ENCODE measurements at places on chromosomes 6 and 20.

GRCh38 chr6:142048593-142048980 lies 84.1 kb upstream of the GJE1 start:
- no peak for DNase-seq

GRCh38 chr6:115071962-115072361 lies 729.1 kb upstream of the HS3ST5 start:
- no peak for DNase-seq

DNA sequence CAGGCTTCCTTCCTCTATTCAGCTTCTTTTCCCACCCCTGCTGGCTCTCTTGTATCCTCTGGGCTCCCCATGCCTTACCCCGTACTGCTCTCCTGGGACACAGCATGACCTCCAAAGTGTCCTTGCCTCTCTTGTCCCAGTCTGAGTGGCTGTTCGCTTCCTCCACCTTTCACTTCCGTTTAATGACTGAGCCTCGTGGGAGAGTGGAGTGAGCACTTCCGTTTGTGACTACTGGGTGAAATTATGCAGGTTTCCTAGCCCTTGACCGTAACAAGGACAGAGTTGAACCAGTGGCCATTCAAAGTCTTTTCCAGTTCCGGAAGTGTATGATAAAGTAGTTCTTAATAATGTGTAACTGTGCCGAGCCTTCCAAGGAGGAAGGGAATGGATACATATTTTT lies 109.2 kb downstream of the ARID1B start:
- no peak for DNase-seq

- no peak for DNase-seq
These were observed 88.8 kb upstream of the NFATC2 start for GRCh38 chr20:51631011-51631950.

GRCh38 chr6:126786262-126786661 lies 332.2 kb upstream of the RSPO3 start:
- no peak for DNase-seq

- DNase-seq, result no peak
These were observed 107.4 kb upstream of the RIPOR2 start for GRCh38 chr6:25042984-25043725.

DNA sequence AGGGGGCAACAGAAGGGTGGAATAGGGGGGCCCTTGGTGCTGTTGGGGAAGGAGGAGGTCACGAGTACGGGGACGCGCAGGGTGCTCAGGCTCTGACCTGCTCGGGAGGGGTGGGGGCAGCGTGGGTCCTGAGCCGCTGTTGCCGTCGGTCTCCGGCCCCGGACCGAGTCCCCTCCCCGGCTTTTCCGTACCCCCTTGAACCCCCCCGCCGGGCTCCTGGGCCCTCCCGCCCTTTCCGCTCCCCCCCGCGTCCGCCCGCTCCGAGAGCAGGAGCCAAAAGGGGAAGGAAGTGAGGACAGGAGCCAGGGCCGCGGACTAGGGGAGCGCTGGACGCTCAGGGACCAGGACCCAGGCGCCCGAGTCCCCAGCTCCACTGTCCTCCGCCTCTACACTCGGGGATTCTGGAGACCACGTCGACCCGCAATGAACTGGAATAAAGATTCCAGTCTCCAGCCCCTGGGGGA lies at the start of gene RGL2:
RGL2 (minus strand) TSS at position 170 of the 464 bp plus-strand sequence. CDS start 332 bp downstream, outside the sequence.
- DNase-seq, result no peak

GRCh38 chr6:56795466-56796195 lies 152.9 kb upstream of the DST start:
- DNase-seq, result no peak

- no peak for DNase-seq
These were observed 64.0 kb downstream of the MAP3K5 start for GRCh38 chr6:136728033-136728939.

- DNase-seq, result no peak
These were observed 198.8 kb downstream of the EYA2 start for GRCh38 chr20:47093320-47093966.

DNA sequence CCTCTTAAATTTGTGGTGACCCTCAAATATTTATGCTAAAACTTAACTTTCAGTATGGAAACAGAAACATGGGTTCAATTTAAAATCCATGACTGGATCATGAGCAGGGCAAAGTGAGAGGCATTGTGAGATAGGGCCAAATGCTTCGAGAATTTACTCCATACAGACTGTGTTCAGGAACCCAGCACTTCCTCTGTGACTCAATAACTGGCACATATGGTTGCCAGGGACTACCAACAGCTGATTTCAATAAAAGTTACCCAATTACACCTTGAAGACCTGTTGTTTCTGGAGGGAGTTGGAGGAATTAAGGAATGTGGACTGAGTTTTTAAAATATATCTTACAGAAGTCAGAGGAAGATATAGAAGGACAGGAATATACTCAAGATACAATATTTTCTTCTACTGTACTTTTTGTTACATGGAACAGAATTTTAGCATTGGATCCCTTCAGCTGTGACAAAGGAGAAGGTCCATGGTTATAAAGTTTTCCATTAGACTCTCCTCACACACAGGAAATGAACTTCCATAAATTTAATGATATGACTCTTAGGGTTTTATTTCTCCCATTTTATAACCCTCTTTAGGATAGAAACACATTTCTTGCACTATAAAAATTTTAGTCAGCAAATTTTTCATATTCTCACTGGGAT lies 258.5 kb downstream of the KHDC1L start:
- DNase-seq, result no peak

- no peak for DNase-seq
These were observed 2.1 kb upstream of the ZNF451 start for GRCh38 chr6:57087916-57088315.

DNA sequence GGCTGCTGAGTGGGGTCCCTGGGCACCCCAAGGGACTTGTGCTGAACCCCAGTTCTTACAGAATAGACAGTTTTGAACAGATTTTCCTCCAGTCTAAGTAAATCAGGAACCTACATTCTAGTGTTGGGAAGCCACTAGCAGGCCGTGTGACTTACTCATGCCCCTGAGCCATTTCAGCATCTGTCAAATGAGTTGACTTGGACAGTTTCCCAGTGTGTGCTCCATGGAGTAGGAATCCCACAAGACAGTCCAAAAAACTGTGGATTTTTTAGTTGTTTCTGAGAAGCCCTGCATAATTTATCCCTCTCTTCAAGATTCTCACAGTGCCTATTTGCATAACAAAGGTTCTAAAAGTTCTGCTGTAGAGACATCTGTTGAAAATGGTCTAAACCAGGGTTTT lies 2.1 kb downstream of the GABRR2 start:
- DNase-seq, result no peak

- peak; percentile 5 for DNase-seq
These were observed 54.0 kb upstream of the IPCEF1 start for GRCh38 chr6:154410619-154411072.

DNA sequence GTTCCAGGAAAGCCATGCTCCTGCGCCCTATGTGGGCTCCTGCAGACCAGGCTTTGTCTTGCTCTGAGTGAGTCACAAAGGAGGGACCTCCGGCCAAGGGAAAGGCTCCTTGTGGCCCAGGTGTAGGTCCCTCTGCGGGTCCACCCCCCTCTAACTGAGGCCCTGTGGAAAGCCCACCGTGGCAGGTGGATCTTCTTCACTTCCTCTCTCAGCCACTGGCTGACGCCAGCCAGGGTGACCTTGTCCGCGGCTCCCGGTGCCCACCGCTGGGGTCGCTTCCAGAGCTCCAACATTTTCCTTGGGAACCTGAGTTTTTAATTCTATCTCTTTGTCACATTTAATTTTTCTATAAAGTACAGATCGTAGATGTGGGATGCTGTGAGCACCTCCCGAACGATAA lies 54.1 kb downstream of the SMOC2 start:
- DNase-seq, result no peak

DNA sequence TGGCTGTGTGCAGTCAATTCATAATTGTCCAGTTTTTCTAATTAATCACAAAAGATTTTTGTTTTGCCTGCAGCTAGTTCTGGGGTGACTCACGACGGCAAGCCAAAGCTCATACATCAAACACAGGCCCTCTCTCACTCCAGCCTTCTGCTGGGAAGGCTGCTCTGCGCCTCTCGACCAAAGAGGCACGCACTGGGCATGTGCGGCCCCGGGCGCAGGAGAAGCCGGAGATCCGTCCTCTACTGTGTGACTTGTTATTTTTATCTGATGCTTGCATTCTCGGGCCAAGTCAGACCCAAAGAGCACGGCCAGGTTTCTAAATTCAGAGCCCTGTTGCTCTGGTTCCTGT lies 98.5 kb downstream of the TFAP2A start:
- no peak for DNase-seq
